ENCODE measurements at places on chromosomes 16 and 17. TPM values are rescaled to one million over a fixed set of nuclear protein-coding genes. Genes with fewer than 3 reads are reported as not detected.

STX1B gene
- 0.75 TPM for total RNA-seq

- peak; percentile 31 for DNase-seq
Measured at GRCh38 chr17:62626719-62627218, 701 bp upstream of the MRC2 start.

- no peak for DNase-seq
Measured at GRCh38 chr16:3641801-3642396, 12.6 kb upstream of the DNASE1 start.

MYH3 gene
- 1.0 TPM for total RNA-seq

GRCh38 chr17:32520104-32520701 lies 33.4 kb downstream of the CDK5R1 start:
- no peak for DNase-seq

DNA sequence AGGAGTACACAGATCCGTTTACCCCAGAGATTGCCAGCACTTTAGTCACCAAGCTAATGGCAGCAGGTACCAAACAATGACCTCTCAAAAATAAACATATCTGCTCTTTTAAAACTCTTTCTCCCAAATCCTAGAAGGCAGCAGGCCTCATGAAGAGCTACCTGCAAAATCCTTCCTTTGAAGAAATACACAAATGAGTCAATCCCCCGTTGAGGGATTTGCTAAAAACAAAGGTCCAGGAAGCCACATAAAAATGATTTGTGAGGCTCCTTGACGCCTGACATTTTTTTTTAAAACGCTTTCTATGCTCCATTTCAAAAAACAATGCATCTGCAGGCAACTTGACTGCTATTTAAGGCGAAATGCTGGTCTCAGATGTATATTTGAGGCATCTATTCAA lies 58.2 kb downstream of the NACA2 start:
- DNase-seq = no peak

ALOX15 gene
- 0.36 TPM for total RNA-seq

KLHL11 gene
- total RNA-seq = 8.9 TPM

DNA sequence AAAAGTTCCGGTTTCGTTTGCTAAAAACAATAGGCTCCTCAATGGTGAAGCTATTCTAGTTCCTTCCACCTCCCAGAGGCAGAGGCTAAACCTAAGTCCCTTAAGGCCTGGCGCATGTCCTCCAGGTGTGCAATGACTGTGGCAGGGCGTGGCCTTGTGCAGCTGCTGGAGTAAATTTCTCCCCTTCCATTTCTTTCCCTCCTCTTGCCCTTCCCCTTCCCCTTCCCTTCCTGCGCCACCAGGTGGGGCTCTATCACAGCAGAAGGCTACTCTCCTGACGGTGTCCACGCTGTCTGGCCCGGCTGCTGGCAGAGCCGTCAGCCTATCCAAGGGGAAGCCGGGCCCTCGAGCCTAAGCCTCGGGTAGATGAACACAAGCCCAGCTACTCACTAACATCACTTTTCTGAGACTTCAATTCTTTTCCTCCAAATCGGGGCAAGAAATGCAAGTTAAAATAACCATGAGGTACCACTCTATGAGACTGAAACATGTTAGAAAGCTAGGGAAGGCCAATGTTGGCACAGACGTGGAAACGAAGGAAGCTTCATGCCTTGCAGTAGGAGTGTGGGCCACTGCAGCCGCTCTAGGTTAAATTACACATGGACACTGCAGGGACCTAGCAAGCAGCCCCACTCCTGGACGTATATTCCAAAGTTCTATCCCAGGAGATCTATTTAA lies 34.4 kb downstream of the C16orf78 start:
- peak; percentile 82 for DNase-seq

DLX4 gene
- 0.20 TPM for total RNA-seq

DNA sequence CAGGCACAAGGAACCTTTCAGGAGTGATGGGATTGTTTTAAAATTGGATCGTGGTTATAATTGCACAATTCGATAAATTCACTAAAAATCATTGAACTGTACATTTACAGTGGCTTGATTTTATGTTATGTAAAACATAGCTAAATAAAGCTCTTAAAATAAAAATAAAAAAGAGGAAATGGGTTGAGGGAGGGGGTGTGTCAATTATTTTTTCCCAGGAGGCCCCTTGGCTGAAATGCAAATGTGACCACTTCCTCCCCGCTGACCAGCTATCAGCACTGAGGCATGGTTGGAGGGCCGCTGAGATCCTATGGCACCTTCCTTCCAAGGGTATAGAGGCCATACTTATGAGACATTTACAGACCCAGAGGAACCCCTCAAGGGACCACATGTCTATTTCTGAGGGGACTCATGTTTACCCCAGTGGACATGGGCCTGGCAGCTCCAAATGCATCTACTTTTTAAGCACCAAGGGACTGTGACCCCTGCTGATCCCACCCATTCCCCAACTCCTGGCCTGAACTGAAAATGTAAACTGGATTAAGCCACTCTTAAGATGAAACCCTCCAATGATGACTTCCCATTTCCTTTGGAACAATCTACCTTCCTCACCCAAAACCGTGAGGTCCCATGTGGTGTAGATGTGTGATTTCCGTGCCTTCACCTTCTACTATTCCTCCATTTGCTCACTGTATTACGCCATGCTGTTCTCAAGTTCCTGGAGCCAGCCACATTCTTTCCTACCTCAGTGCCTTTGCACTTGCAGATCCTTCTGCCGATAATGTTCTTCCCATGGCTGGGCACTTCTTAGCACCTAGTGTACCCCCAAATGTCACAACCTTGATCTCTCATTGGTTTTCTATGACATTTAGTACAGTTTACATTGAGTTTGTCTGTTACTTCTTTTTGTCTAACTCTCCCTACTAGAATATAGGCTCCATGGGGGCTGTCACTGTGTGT lies 2.8 kb upstream of the IL21R start:
- no peak for DNase-seq

CD300A gene
- 7.9 TPM for total RNA-seq

DNA sequence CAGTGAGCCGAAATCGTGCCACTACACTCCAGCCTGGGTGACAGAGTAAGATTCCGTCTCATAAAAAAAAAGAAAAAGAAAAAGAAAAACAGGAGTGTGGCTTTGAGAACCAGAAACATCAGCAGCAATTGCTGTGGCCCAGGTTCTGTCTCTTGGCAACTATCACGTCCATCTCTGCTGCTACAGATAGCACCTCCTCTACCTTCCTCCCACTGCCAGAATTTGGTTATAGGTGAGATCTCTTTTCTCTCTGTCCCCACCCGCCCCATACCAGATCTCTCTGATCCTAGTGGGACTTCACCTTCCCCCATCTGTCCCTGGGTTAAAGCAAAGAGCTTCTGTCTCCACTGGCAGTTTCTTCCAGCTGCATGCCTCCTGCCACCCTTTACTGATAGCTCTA lies 3.1 kb downstream of the TLCD2 start:
- no peak for DNase-seq

MFAP4 gene
- 12.9 TPM for total RNA-seq

GRCh38 chr16:51524555-51525373 lies 373.7 kb upstream of the SALL1 start:
- DNase-seq = no peak

- DNase-seq = no peak
Measured at GRCh38 chr16:65733721-65734120, 611.9 kb upstream of the CDH11 start.

DNA sequence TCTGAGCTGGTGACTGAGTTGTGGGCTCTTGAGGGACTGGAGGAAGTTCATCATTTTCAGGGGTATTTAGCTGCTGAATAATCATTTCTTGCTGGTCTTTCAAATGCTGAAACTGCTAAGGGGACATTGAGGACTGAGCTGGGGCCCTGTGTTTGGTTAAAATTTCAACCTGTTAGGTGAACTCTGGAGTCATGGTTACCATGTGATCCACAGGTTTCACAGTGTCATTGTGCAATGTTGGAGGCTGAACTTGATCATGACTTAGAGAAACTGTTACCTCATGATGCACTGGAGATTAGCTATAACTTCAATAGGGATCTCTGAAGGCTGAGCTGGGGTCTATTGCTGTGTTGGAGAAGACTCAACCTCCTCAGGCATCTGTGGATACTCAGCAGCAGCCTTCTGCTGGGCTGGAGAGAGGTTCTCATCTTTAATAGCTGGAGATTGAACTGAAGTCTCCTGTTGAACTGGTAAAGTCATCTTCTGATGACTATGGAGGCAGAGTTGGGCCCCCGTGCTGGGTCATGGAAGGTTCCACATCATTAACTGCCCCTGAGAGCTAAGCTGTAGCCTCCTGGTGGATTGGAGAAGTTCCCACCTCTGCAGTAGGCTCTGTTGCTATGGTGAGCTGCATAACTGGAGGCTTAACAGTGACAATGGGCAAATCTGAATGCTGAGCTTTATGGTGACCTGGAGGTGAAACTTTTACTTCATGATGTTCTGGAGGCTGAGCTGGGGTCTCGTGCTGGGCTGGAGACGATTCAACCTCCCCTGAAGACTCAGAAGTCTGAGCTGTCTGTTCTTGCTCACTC lies 15.2 kb downstream of the RDM1 start:
- no peak for DNase-seq

HOXB9 gene
- total RNA-seq = 35.9 TPM

- peak; percentile 35 for DNase-seq
Measured at GRCh38 chr16:67311607-67312488, 14.7 kb downstream of the KCTD19 start.

- DNase-seq = no peak
Measured at GRCh38 chr16:80047842-80048241, 447.3 kb upstream of the MAF start.

PLA2G10 gene
- 56.7 TPM for total RNA-seq
